Stimulated activated CD4-positive, alpha-beta T cell treated with anti-CD3 and anti-CD28 coated beads, Interleukin-4, amount 100 ng/mL, for 1 hour (primary cell): ENCODE measurements at places on chromosomes 13 and 19.

DNA sequence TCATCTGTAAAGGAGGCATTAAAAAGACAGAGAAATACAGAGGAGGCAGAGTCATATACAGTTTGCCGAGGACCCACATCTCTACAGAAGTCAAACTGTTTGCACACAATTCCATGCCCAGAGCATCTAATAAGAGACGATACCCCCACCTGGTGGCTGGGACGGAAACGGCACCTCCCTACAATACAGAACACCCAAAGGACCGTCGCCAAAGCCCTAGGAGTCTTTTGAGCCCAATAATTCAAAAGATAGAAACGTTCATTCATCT, 703 bp upstream of the PLEKHG2 start:
- peak; percentile 89 for DNase-seq

- no peak for DNase-seq
These were observed 36.2 kb downstream of the SLAIN1 start for GRCh38 chr13:77733674-77734073.

DNA sequence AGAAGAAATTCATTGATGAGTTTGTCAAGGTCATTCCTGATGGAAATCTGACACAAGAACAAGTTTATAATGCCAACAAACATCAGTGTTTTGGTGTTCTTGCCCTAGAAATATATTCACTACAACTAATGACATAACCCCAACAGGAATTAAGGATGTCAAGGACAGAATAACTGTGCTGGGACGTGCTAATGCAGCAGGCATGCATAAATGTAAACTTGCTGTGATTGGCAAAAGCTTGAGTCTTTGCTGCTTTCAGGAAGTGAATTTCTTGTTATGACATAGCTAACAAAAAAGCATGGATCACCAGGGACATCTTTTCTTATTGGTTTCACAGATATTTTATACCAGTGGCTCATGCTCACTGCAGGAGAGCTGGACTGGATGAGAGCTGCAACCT, 144.6 kb downstream of the KCTD12 start:
- no peak for DNase-seq

DNA sequence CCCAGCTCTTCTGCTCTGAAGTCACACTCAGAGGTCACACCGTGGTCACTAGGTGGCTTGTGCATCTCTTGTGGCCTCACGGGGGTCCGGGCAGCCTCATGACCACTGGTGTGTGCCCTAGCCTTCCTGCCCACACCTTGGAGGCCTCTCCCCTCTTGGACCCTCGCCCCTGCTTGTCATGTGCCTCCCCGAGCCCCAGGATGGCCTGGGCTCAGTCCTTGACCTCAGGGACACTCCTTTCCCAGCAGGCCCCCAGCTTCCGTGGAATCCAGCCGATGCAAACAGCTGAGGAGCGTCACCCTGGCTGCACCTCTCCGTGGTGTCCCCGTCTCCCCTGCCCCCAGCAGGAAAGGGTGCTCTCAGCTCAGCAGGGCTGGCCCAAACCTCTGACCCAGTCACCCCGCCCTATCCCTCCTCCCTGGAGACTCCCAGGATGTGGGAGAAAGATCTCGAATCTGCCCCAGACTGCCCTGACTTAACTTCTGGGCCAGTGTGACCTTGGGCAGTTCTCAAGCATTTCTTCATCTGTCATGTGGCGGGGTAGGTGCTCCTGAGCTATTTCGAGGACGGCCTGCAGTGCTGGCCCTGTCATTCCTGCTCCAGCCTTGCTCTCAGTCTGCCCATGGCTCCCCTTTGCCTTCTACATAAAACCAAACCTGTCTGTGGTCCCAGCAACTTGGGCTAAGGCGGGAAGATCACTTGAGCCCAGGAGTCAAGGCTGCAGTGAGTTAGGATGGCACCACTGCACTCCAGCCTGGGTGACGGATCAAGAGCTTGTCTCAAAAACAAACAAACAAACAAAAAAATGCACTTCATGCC, 4.6 kb upstream of the SLC25A42 start:
- no peak for DNase-seq

GRCh38 chr19:41353466-41354342, at the start of gene TGFB1:
Gene TGFB1 (minus strand): TSS chr19:41353922. CDS start chr19:41353044, 878 bp downstream.
- peak; percentile 92 for DNase-seq

GRCh38 chr13:97432232-97432916, 1.6 kb upstream of the RAP2A start:
- DNase-seq: no peak

- no peak for DNase-seq
These were observed 542.3 kb upstream of the ATXN8OS start for GRCh38 chr13:69565334-69565733.

DNA sequence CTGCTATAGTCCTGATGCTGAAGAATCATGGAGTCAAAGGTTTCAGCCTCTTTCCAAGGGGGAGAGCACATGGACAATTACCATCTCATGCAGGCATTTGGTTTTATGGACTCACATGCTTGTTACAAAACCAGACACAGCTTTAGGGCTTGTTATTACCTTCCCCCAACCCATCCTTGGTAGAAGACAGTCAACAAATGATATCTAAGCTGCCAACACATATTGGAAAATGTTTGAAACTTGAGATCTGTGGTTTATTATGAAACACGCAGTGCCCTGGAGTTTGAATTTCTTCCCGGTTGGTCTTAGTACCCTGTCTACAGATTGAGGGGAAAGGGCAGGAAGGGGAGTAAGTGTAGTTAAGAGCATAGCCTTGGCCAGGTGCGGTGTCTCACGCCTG, 12.5 kb upstream of the CYP2A6 start:
- DNase-seq: no peak

GRCh38 chr13:29707876-29708543, 112.5 kb upstream of the SLC7A1 start:
- DNase-seq: peak; percentile 39

GRCh38 chr13:24651718-24652345, 28.4 kb upstream of the ATP12A start:
- no peak for DNase-seq

DNA sequence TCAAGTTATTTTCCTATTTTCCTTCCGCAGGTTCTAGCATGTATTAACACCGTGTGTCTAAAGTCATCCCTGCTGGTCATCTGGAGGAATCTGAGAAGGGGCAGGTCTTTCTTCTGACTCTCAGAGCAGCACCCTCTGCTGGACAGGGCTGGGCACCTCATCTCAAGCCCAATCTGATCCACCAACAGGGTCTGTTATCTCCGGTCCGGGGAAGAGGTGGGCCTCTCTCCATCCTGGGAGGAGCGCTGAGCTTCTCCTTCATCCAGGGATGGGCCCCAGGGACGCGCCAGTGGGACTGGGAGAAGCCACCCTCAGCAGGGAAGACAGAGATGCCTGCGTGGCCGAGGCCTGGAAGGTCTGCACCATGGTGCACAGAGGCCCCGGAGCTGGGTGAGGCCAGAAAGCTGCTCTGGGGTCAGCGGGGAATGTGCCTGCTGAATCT, 26.0 kb upstream of the ZNF331 start:
- DNase-seq: peak; percentile 49

- DNase-seq: no peak
These were observed 435.7 kb downstream of the SLITRK6 start for GRCh38 chr13:85363504-85363903.

- peak; percentile 60 for DNase-seq
These were observed 422 bp upstream of the MTUS2 start for GRCh38 chr13:28819735-28820098.

DNA sequence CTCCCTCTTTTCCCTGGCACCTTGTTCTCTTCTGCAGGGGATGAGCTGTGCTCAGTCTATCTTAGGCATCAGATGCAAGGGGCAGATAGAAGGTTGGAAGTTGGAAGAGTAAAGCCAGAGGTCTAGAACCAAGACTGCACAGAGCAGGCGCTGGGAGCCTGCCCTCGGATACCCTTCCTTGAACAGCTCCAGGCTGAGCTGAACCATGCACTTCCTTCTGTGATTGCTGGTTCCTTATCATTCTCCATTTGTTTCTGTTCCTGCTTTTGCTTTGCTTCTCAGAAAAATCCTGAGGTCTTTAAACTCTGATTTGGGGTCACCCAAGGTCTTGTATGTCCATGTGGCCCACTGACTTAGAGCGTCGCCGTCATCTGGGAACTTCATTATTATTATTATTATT, 36.3 kb downstream of the ARHGEF18 start:
- DNase-seq: no peak

DNA sequence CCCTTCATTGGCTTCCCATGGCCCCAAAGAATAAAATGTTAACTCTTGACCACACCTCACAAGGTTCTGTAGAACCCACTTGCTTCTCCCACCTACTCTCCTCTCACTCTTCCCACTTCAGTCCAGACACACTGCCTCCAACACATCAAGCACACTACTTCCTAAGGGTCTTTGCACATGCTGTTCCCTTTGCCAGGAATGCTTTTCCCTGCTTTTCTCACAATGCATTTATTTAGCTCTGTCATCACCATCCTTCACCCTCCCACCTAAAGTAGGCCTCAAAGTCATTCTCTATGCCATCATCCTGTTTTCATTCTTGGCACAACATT, 7.9 kb downstream of the IFNL1 start:
- DNase-seq: no peak

GRCh38 chr13:94947392-94947791, 235.0 kb upstream of the SOX21 start:
- DNase-seq: no peak

DNA sequence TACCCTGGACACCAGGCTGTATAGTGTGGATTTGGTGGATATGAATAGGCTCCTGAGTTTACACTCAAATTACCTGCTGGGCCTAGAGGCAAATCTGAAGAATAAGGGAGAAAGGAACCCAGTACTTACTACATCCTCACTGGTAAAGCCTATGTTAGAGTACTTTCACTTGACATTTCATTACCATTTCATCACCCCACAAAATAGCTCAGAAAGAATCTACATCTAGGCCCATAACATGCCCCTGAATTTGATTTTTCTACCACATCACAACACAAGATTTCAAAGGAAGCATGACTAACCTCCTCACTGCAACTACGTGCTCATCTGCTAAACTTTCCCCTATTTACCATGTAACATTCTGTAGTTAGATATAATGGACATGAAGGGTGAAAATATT, 43.3 kb downstream of the VWA8 start:
- DNase-seq: no peak

GRCh38 chr19:50030225-50030624, 4.4 kb downstream of the ZNF473 start:
- DNase-seq: no peak

- DNase-seq: no peak
These were observed 426.7 kb downstream of the LIG4 start for GRCh38 chr13:107788464-107789165.

DNA sequence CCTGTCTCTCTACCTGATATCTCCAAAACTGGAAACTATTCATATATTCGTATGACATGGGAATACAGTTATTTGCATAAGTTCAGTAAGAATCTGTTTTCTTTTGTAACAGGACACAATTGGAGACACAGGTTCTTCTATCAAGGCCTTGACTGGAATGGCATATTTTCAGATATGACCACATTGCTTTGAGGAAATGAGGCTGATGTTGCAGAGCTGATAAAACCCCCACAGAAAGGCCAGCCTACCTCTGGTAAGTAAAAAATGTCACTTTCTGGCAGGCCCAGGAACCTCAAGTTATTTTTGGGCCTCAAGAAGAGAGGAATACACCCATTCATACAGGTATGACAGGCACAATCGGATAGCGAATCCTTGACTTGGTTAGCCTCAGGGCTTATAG, 29.5 kb upstream of the KBTBD6 start:
- DNase-seq: no peak

DNA sequence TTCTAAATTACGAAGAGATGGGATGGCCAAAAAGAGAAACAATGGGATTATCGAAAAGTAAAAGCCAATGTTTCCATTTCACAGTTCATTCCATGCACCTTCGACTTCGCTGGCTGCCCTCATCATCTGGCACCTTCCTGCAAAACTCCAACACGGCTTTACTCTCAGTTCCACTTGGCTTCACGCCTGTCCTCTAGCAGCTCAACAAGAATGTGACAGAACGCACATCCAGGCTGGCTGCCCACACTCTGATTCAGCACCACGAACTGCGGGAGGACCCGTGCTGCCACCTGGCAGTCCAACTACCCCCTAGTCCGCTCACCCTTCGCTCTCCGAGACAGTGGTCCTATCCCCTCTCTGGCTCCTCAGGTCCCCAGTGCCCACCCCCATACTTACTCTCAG, 11.7 kb downstream of the ATP7B start:
- no peak for DNase-seq

GRCh38 chr13:41548031-41548430, 90.7 kb downstream of the RGCC start:
- no peak for DNase-seq

DNA sequence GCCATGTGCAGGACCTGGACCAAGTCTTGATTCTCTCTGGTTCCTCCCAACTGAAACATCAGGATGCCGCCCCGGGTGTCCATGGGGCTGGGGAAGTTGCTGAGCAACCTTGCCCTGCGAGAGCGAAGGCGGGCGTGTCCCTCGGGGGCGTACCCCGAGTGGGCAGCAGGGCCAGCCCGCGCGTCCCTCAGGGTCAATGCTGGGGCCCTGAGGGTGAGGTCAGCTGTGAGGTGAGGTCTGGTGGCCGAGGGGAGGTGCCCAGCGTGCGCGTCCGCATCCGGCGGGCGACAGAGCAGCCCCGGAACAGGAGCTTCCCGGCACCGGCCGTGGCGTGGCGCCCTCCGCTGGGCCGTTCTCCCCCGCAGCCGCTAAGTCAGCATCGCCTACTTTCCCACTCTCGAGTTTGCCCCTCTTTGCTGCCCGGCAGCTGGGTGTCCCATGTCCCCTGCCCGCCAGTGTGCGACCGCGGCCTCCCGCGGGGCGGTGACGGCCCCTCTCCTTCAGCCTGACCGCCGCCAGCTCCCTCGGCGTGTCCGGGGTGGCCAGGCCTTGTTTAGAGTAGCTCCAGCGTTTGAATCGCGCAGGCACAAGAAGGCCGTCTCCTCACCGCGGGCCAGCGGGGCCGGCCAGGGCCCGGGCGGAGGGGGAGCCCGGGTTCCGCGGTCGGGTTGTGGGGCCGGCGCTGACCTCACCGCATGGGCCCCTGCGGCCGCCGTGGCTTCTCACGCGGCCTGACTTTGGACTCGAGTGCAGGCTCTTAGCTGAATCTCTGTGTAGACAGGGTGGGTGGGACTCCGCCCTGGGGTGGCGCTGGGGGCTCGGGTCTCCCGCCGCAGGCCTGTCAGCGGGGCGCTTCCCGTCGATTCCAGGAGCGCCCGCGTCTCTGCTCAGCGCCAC, 33.0 kb downstream of the GJA3 start:
- peak; percentile 34 for DNase-seq
